BE2C (cell line): ENCODE measurements at places on chromosomes 3 and 15.
A peak's percentile ranks its signal among the peaks of the same experiment; 100 is the strongest.

GRCh38 chr15:78314181-78314581, 14.8 kb upstream of the SKIC8 start:
- no peak for DNase-seq

GRCh38 chr15:71812966-71813722, 2.8 kb downstream of the NR2E3 start:
- DNase-seq = no peak

DNA sequence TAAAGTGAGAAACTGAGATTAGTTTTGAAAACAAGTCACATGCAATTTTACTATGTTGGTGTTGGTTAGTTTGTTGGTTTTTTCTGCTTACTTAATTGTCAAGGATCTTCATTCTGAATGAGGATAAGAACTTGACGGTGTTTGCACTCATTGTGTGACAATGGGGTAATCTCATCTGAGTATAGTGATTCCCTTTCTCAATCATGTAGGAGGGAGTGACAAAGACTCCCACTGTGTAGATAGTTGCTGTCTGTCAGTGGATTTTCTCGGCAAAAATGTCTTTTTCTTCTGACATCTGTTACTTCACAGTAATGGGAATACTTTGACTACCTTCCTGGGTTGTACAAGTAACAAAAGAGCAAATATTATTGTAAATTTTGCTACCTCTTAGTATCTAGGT, 23.5 kb downstream of the KCNH8 start:
- DNase-seq = no peak

GRCh38 chr3:169215461-169216352, 447.8 kb downstream of the MECOM start:
- DNase-seq = no peak

- no peak for DNase-seq
These were observed 56.8 kb downstream of the ATP2C1 start for GRCh38 chr3:130950641-130951040.

DNA sequence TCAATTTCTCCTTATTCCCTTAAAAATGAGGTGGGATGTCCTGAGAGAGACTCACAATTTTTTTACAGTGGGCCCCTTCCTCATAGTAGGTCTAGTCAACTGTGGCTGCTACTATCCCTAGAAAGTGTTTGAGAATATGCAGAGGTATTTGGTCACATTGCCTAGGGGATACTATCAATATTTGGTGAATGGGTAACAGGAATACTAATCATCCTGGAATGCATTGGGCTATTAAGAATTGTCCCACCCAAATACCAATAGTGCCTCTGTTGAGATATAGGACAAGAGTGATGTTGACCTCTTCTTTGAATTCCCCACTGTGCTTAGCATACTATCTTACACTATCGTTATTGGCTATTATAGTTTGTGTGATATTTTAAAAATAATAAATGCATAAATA, 389.4 kb downstream of the DIPK2A start:
- no peak for DNase-seq

GRCh38 chr15:24955531-24955921, 739 bp downstream of the SNRPN start:
- DNase-seq = peak; percentile 14

DNA sequence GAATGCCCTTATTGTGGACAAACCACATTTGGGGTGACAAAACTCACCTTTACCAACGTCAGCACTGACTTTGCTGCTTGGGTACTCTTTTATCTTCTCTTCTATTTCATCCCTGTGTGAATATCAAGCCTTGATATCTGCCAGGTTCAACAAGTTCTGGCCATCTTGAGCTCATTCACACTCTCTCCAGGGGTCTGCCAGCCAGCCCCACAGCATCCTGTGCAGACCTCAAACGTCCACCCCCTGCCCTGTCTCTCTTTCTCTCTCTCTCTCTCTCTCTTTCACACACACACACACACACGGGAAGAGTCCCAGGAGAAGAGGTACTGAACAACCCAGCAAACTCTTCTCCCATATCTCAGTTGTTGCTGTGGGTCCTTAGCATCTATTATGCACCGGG, 10.7 kb downstream of the ILDR1 start:
- no peak for DNase-seq

DNA sequence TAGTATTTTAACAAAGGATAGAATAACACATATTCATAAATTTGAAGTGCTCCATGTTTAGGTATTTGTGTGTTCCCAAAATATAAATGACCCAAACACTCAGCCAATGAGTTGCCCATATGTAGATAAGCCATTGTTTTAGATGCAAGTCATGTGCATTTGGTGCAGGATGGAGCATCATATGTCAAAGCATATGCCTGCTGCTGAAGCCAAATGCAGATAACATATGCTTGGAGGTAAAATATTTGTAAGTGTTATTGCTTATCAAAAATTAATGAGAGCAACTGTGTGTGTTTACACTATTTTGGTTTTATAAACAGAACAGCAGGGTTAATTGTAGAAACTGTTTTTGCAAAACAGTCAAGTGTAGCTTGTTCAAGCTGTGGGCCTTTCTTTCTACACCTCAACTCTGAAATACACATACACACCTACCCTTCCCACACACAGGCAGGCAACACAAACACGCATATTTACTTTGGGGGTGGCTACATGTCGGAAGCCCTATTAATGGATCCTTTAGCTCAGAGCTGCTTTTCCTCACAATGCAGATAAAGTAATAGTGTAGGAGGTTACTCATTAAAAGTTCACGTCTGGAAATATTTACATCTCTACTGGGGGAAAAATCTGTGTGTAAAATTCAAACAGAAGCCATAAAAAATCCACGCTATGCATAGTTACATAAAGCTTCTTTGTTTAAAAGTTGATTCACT, 521.4 kb downstream of the ZNF385D start:
- DNase-seq = no peak

DNA sequence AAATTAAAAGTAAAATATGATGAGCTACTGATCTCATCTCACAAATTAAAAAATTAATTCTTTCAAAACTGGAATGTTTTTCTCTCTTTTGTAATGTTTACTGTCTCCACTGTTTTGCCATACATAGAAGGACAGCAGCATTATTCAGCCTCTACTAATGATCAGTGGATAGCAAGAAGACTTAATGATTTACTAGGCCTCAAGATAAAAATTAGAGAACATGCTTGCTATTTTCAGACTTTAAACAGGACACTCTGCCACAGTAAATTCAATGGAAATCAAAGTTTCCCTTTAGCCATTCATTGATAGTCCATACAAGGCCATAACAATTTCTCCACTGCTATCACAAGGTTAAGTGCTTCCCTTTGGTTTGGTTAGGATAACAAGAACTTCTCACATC, 129.4 kb downstream of the TMCC1 start:
- no peak for DNase-seq

DNA sequence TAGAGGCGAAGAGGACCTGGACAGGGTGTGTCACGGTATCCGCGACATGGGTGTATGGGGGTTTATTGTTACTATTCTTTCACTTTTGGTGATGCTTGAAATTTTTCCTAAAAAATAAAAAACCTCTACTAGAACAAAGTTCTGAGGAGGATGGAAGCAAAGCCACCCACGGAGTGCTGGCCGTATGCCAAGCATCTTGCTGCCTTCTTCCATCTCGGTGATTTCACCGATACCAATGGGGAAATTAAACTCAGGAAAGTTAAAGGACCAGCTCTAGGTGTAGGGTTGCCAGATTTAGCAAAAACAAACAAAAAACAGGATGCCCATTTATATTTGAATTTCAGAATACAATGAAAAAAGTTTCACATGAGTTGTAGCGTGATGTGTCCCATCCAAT, 33.9 kb downstream of the SMAD6 start:
- DNase-seq = no peak

DNA sequence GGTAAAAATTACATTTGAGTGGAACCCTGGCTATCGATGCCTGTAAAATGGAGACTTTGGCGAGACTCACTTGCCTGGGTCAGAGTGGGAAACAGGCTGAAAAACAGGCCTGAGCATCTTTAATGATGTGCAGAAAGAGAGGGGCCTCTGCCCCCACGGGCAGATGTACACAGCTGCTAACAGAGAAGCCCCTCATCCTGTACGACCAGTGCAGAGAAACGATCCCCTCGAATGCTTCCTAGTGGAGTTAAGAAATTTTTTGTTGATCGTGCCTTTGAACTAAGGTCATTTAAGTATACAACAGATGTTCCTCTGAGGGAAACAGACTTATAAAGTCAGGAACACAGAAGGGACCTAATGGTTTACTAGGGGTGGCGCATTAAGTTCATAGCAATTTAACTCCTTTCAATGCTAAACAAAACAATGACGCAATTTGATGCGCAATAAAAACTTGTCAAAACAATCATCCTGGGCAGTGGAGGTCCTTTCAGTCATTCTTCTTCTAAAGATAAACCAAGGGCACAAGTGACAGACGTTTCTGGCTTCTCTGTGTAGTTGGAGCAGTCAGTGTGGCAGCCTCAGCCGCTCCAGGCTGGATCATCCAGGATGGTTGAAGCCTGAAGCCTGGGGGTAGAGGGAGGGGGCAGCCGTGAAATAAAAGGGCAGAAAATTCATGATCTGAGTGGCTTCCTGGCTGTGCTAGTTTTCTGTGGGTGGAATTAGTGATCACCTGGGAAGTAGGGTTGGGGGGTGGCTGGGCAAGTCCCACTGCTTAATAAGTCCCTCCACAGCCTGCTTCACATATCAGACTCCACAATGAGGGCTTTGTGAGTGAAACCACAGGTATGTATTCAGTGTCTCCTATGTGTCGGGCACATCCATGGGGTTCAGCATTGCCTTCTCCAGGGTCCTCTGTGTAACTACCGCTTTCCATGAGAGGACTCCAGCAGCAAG, 50.8 kb upstream of the MRPS22 start:
- no peak for DNase-seq
